Neural crest cell (in vitro differentiated cells): ENCODE measurements at places on chromosomes 16 and 17.

DNA sequence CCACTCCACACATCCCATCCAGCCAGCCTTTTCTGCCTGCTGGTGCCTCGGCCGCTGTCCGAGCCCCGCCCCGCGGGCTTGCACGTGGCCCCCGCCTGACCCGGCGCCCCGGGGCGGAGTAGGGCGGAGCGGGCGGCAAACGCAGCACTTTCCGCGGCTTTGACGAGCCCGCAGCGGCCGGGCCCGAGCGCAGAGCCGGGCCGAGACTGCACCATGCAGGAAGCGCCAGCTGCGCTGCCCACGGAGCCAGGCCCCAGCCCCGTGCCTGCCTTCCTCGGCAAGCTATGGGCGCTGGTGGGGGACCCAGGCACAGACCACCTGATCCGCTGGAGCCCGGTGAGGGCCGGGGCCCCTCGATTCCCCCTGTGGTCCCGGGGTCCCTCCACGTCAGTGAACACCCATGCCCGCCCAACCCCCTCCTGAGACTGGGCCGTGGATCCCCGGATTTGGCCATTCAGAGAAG is at the start of gene HSF4:
Gene HSF4, plus strand, starts transcription at position 147 of the 463 bp plus-strand sequence. Its CDS starts 67 bp downstream, at position 214.
- no peak for DNase-seq

DNA sequence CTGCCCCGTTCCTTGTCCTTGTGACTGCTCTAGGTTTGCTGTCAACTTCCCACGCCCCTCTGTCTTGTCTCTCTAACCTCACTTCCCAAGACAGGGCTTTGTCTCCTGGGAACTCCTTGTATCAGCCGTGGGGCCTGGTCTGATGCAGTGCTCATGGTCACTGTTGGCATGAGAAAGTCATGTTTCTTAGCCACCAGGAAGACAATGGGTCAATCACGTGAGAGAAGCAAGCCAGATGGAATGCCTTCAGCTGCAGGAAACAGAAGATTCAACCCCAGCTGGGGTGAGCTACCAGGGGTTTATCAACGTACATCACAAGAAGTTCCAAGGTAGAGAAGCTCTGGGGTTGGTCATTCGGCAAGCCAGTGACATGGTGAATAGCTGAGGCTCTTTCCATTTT is 116.6 kb downstream of the IRF8 start:
- DNase-seq: no peak

DNA sequence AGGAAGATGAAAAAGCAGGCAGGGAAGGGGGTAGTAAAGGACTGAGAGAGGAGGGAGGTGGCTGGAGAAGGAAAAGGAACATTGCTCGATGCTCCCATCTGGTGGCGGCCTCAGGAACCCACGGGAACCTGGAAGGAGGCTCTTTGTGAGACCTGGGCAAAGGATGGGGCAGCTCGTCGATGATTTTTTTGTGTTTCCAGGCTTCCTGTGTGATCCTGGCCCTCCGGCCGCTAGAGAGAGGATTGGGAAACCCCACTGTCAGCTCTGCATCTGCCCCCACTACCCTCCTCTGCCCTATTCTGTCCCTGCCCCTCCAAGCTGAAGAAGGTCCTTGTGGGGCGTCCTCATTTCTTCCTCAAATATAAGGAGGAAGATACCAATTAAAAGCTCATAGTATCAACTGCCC is 6.6 kb downstream of the WFIKKN2 start:
- DNase-seq: peak; percentile 79

GRCh38 chr16:23856251-23856709 is 20.5 kb downstream of the PRKCB start:
- no peak for DNase-seq

DNA sequence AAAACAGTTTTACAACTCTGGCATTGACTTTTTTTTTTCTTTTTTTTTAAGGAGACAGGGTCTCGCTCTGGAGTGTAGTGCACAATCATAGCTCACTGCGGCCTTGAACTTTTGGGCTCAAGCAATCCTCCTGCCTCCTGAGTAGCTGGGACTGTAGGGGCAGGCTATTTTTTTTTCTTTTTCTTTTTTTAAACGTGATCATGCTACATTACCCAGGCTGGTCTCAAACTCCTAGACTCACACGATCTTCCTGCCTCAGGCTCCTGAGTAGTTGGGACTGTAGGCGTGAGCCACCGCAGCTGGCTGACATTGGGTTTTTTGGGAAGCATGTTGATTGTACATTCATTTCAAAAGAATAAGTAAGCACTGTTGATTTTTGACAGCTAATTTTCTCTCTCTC is 32.1 kb downstream of the TNRC6A start:
- DNase-seq: no peak

DNA sequence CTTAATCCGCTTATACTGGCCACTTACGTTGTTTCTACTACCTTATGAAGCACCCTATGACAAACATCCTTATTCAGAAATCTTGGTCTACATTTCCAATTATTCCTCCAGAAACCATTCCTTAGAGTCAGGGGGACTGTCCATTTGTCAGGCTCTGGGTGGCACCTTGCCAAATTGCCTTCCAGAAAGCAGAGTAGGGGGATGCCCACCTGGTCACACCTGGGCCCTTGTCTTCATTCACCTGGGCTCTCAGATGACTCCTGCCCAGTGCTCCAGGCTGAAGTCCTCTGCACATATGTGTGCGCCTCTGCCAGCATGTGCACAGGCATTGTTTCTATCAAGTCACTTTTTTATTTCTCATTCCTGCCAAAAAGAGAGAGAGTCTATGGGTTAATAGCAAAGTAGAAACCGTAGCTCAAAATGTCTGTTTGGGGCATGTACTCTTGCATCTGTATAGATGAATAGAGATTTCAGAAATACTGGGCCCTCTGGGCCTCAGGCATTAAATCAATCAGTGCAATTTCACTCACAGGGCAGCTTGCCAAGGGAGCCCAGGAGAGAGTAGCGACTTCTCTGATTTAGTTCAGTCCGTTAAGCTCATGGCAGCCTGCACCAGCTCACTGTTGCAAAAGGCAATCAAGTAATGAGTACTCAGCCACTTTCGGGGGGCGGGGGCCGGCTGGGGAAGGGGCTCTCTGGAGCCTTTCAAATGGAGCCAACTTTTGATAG is 104.7 kb downstream of the SOCS1 start:
- no peak for DNase-seq

GRCh38 chr17:49358641-49359247 is 3.3 kb downstream of the ZNF652 start:
- no peak for DNase-seq

GRCh38 chr16:56191835-56192634 is 746 bp downstream of the GNAO1 start:
- no peak for DNase-seq

- no peak for DNase-seq
These were observed 724 bp downstream of the GAA start for GRCh38 chr17:80101946-80102663.

DNA sequence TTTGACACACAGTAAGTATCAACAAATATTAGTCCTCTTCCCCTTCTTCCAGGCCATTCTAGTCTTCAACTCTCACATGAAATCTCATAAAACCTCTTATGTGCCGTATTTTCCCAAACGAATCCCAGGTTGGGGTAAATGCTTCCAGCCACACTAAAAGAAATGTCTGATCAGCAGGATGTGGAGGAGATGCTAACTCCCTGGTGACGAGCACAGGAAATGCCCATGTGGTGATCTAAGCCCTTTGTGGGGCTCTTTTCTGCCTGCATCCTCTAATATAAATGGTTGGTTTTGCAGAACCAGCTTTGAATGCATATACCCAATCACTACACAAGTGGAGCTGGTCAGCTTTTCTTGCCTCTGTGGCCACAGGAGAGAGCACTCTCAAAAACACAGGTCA is 498.2 kb upstream of the ERCC4 start:
- no peak for DNase-seq

- DNase-seq: no peak
These were observed 126.0 kb downstream of the RAB11FIP4 start for GRCh38 chr17:31517524-31517923.

GRCh38 chr17:29469276-29469675 is 79.1 kb downstream of the TAOK1 start:
- DNase-seq: no peak

DNA sequence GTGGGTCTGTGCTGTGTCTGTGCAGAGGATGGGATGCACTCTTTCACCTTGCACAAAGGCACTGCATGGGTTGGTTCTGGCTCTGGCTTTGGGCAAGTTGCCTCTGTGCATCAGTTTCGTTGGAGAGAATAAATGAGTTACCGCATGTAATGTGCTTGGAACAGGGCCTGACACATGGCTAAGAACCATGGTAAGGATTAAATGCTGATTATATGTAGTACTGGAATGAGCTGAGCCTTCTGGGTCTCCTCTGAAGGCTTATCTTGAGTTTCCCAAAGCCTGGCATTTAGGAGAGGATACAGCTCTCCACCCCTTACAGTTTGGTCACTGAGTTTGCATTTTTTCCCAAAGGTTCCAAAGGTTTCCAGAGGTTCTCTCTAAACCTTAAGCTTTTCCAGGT is 69.1 kb downstream of the KSR1 start:
- DNase-seq: no peak

GRCh38 chr17:75091855-75092327 is 4.1 kb downstream of the SLC16A5 start:
- DNase-seq: no peak

DNA sequence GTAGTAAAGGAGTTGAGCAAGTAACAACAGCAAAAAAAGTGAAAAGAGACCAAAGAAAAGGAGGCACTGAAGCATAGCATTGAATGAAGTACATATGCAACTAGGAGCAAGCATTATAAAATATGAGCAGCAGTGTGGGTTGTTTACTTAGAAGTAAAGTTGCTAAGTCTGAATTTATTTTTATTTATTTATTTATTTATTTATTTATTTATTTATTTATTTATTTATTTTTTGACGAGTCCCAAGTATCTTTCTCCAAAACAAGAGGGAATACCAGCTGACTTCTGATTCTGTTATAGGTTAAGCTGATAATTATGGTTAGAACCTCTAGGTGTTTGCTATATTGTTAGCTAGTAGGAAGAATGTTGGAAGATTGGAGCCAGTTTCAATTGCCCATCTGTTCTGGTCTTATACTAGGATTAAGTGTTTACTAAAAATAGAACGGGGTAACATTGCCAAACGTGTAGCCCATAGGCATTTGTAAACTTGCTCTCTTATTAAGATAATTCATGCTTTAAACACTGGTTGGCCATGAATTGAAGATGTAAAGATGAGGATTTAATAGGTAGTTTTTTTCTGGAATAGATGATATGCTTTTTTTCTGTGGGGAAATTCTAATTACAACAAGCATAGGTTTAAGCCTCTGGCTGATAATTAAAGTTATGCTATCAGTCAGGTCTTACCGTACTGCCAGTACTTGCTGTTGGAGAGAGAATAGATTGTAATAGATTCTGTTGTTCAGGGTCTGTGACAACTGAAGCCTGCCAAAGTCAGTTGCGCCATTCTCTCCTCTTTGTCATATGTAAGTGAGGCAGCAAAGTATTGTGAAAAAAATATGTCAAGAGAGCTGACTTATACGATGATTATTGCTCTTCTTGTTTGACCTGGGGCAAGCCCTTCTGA is 66.7 kb downstream of the PPM1E start:
- DNase-seq: no peak
